ENCODE measurements at places on chromosomes 11 and 22.

GRCh38 chr22:26023104-26023775 is 146.0 kb upstream of the SEZ6L start:
- DNase-seq: no peak

GRCh38 chr11:59773083-59773440 is 17.9 kb downstream of the STX3 start:
- DNase-seq: no peak

DNA sequence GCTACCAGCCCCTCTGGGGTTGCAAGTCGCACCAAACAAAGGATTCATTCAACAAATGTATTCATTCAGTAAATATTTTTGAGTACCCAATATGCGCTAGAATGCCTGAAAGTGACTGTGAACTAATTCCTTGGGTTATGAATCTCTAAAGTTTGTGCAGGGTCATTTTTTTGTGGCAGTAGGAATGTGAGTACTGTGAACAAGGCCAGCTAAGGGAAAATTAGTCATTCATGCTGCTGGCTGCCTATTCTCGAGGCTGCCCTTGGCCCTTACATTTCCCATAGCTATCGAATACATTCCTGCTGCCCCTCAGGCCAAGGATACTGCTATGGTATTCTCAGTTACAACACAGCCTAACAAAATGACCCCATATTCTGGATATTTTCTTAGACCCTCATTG is 141.6 kb downstream of the TRPC6 start:
- DNase-seq: no peak

DNA sequence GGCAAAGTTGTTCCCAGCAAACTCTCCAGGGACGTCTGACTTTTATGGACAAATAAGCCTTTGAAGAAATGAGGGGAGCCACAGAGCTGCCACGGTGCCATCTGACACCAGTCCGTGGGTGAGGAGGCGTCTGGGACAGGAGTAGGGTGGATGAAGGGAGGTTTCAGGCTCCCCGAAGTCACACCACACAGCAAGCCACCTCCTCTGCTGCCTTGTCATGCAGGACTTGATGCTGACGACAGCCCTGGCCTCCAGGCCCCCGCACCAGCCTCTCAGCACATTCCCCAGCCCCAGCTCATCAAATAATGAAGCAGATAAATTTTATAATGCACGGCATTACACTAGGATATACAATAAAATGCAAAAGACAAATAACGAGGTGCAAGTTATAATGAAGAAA is 156.5 kb downstream of the CEP164 start:
- DNase-seq: no peak

GRCh38 chr11:37657645-37658044 is 1059.6 kb upstream of the RAG2 start:
- no peak for DNase-seq

GRCh38 chr22:22720201-22720723 is 75.8 kb downstream of the GGTLC2 start:
- no peak for DNase-seq

GRCh38 chr11:1674173-1675131 is 22.5 kb upstream of the KRTAP5-6 start:
- DNase-seq: no peak

DNA sequence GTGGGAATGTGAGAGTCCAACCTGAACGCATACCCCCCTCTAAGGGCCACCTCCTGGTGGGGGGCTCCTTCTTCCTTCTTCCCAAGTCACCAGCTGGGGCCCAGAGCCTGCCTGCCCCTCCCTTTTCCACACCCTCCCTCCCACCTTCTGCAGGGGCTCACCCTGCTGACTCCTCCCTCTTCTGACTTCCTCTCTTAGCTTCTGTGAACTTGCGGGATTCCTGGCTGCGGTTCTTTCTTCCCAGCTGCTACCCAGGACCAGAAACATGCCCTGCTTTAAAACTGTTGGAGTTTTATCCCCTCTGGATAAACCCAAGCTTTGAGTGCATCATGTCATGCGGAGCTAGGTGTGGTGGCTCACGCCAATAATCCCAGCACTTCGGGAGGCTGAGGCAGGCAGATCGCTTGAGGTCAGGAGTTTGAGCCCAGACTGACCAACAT is 10.2 kb downstream of the LRRC74B start:
- DNase-seq: no peak

- DNase-seq: no peak
Observed at GRCh38 chr22:38236786-38237185, 35.0 kb downstream of the MAFF start.

- DNase-seq: no peak
Observed at GRCh38 chr22:42179616-42180015, 49.0 kb upstream of the CYP2D6 start.

DNA sequence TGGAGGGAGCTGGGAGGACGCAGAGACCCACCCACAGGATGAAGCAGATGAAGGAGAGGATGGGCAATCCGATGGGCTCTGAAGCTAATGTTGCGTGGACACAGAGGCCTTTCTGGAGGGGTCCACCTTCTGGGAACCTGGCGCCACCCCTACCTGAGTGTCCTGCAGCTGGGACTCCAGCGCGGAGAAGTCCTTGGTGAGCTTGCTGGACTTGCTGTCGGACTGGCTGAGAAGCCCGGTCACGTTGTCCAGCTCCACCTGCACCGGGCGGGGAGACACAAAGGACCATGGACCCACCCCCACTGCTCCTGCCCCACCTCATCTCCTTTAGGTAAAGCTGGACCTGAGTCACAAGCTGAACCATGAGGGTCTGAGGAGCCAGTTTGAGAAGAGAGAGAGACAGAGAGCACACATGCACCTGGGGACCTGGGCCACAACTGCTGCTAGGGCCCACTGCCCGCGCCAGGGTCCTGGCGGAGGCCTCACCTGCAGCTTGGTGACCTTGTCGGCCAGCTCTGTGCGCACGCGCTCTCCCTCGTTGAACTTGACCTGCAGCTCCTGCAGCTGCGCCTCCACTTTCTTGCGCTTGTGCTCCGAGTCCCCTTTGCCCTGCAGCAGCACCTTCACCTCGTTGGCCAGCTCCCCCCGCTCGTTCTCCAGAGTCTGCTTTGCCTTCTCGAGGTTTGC is 40.8 kb downstream of the APOL1 start:
- DNase-seq: no peak

GRCh38 chr11:10328314-10329098 is 23.6 kb downstream of the ADM start:
- DNase-seq: no peak

DNA sequence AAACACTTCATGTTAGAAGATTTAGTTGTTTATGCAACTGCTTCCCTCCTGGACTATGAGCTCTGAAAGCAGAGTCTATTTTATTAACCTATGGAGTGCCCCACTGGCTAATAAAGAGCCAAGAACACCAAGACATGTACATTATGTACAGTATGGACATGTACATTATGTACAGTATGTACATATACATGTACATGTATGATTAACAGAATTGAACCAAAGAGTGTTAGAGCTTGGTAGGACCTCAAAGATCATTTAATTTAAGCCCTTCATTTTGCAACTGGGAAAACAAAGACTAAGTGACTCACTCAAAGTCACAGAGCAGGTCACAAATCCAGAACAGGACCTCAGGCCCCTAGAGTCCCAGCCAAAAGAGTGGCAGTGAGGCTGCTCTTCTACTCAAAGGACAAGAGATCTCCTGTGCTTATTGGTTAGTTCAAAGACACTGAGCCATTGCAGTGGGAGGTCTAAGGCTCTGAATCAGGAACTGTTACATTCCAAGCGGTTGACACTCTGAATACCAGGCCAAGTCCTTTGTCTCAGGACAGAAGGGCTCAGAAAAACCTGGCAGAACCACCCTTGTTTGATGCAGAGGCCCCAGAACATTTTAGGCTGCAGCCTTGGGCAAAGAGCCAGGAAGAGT is 103.8 kb downstream of the FAM168A start:
- DNase-seq: no peak

GRCh38 chr11:82988936-82989627 is 82.6 kb downstream of the RAB30 start:
- no peak for DNase-seq

DNA sequence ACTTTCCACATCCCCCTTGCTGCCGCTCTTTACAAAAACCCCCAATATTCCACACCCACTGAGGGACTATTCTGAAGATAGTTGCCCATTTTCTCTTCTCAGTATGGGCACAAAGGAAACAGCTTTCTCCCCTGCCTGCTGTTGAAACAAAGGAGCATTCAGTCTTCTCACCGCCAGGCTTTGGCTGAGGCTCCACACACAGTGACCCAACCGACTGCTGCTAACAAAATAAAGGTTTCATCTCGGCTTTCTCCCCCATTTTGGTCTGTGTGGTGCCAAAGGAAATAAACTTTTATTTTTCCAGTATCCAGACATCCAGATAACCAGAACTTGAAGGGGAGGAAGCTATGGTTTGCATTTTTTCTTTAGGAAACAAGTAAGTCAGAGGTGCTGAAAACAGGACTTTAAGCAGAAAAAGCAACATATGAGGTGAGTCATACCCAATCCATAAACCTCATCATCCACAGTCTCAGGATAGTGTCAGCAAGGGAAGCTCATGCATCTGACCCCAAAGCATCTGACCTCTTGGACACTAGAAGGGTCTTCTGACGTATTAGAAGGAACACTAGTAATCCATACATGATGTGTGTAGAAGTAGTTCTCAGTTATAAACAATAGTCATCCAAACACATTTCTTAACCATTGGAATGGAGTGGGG is 6.4 kb downstream of the CLMP start:
- DNase-seq: no peak

- no peak for DNase-seq
Observed at GRCh38 chr11:18608376-18608775, 8.8 kb downstream of the MISFA start.

- DNase-seq: no peak
Observed at GRCh38 chr11:2825889-2826678, 59.5 kb downstream of the CDKN1C start.

- DNase-seq: no peak
Observed at GRCh38 chr11:19432370-19433061, 191.8 kb upstream of the E2F8 start.

DNA sequence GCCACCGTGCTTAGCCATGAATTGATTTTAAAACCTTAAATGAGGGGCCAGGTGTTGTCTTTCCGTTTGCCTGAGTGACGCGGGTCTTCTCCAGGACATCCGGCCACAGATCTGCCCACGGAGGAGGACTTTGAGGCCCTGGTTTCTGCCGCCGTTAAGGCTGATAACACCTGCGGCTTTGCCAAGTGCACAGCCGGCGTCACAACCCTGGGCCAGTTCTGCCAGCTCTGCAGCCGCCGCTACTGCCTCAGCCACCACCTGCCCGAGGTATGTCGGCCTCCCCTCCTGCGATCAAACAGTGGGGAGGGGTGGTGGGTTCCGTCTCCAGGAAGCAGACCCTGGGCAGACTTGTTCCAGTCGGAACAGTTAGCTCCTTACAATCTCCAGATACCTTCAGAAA is 34.4 kb downstream of the IGHMBP2 start:
- no peak for DNase-seq

DNA sequence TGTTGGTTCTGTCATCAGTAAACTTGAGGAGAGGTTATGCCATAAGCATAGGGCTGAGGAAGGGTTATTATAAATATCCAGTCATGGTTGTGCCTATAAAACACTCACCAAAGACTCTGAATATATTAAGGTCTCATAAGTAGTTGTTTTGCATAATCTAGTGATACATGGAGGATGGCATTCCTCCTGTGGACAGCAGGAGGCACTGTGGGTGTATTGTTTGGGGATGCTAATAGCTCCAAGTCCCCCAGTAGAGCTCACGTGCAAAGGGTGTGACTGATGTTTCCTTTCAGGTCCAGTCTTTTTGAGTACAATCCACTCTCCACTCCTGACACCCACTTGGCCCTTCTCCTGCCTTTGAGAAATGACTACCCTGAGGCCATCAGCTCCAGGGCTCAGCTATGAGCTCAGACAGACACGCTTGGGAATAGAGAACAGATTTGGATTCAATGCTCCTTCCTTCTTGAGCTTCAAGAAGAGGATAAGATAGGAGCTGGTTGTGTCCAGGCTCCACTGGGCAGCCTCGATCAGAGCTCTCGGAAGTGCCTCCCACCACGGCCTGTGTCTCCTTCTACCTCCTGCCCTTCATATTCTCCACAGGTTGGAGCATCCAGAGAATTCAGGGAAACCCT is 85.2 kb upstream of the IGLL5 start:
- DNase-seq: no peak

GRCh38 chr11:105786741-105787140 is 176.9 kb downstream of the GRIA4 start:
- no peak for DNase-seq

- DNase-seq: no peak
Observed at GRCh38 chr22:39092111-39092862, 4.8 kb upstream of the APOBEC3H start.

DNA sequence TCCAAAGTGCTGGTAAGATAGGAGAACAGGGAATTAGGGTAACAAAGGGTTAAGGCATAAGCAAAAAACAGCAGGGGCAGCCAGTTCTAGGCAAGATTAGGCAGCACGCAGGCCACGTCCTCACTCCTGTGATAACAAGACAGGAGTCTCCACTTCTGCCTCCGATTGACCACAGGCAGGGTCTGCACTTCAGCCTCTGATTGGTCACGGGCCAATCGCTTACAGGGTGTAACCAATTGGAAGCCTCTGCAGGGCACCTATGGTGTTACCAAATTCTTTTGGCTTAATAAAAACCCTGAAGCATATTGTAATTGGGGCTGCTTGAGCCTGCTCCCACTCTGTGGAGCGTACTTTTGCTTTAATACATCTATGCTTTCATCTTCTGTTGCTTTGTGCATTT is 12.2 kb upstream of the GSTP1 start:
- DNase-seq: no peak

- DNase-seq: no peak
Observed at GRCh38 chr11:1748636-1749394, 1.6 kb downstream of the IFITM10 start.

DNA sequence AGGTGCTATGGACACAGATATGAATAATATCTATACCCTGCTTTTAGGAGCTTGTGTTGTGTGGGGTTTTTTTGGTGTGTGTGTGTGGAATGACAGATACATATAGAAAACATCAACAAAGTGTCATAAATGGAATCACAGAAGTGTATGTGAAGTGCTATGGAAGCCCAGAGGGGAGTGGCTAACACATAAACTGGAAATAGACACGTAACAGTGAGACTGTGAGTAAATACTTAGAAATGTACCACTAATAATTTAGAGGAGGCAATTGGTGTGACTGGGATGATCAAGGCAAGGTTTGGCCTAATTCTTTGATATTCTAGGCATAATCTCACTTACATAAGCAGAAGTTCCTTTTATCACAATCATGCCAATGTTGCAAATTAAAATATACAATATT is 169.3 kb upstream of the TENM4 start:
- DNase-seq: no peak

DNA sequence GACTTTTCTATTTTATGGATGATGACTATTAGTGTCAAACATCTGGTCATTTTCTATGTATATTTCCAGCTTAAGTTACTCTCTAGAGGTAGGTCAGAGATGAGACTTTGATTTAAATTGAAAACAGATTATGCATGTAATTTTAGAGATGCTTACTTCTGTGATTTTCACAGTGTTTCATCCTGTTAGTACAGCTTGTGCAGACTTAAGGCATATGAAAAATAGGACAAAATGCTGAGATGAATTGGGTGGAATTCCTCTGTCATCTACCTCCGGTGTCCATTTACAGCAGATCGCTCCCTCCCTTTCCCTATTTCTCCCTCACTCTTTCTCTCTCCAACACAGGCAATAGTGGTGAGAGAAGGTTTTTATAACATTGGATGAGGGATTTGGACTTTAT is 14.1 kb downstream of the JAM3 start:
- no peak for DNase-seq

All from stimulated activated CD8-positive, alpha-beta memory T cell treated with anti-CD3 and anti-CD28 coated beads, Interleukin-15, amount 100 ng/mL, for 4 hours (primary cell).